Lung (tissue), 17 donors: ENCODE measurements at places on chromosomes 6 and 20. TPM values are rescaled to one million over a fixed set of nuclear protein-coding genes. Genes with fewer than 3 reads are reported as not detected.

DNA sequence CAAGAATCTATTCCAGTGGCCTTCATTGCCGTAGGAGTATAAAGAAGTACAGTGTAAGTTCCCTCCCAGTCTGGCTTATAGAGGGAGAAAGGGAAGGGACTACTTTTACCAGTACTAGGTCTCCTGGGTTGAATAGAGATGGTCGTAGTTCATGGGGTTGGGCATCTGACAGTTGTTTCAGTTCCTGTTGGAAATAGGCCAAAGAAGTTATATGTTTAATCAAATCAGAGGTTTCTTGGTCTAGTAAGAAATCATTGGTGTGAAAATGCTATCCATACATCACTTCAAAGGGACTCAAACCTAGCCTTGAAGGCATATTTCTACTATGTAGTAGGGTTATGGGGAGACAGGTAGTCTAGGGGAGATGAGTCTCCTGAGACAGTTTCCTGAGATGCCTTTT is 45.6 kb upstream of the MAN1A1 start:
- no peak overlapping the region for H3K27ac ChIP-seq
- no peak for DNase-seq
- H3K4me1 ChIP-seq, result no peaks in the 10 kb centered on the region
- no peak overlapping the region for H3K4me3 ChIP-seq

The TSBP1 gene
- not detected for total RNA-seq

The CDH26 gene
- total RNA-seq, result 11.3 TPM

DNA sequence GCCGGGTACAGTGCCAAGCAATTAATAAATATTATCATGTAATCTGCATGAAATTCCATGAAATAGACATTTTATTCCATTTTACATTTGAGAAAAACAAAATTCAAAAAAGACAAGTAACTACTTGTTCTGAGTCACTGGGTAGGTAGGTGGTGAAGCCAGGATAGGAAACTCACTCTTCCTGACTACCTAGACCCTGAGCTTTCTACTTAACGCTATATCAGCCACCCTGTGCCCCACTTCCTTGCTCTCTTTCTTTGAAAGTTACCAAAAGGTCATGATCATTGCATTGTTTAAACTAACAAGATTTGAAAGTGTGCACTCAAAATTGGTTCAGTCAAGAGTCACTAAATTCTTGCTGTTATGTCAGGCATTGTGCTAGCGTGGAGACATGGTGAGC is 235.7 kb downstream of the CD83 start:
- H3K4me1 ChIP-seq, result peaks cover 7% of the 10 kb centered on the region
- no peak overlapping the region for H3K27ac ChIP-seq
- H3K36me3 ChIP-seq, result no peaks in the 10 kb centered on the region
- DNase-seq, result no peak

- peaks cover 6% of the 10 kb centered on the region for H3K36me3 ChIP-seq
- no peak overlapping the region for H3K4me3 ChIP-seq
- H3K4me1 ChIP-seq, result peaks cover 9% of the 10 kb centered on the region
- no peak for DNase-seq
- no peak overlapping the region for H3K27ac ChIP-seq
These were observed 103.8 kb downstream of the BACH2 start for GRCh38 chr6:90192857-90193256.

The MYMX gene
- not detected for total RNA-seq

The APOBEC2 gene
- 0.51 TPM for total RNA-seq

The DDRGK1 gene
- total RNA-seq, result 95.1 TPM

DNA sequence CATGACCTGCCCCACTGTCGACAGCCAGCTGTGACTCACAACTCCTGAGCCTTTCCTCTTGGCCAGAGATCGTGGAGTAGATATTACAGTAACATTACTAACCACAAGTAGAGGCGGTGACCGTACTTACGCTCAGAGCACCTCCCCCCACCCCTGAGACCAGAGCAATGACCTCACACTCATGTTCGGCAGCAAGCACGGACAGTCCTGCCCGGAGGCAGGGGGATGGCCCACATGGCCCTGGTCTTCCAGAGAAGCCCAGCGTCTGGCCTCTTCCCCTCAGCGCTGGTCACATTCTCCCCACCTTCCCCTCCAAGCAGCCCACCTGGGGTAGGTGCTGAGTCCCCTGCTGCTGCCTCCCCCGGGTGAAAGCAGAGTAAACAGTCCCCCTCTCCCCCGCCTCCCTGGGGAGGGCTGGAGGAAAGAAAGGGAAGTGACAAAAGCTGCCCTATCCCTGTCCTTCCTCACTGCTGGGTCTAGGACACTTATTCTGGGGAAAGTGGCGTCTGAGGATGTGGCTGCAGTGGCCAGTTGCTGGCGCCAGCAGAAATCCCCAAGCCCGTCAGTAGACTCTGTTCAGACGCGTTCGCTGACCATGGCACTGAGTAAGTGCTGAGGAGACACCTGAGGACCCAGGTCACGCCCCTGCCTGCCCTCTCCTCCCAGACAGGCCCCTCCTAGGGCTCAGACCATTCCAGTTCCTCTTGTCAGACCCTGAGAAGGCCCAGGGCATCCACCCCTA is 68.5 kb downstream of the MRPL14 start:
- peaks cover 21% of the 10 kb centered on the region for H3K4me1 ChIP-seq
- no peaks in the 10 kb centered on the region for H3K27me3 ChIP-seq
- H3K4me3 ChIP-seq, result no peak overlapping the region
- H3K27ac ChIP-seq, result peak overlapping the region; percentile 51

- H3K27me3 ChIP-seq, result no peaks in the 10 kb centered on the region
- no peak overlapping the region for H3K4me3 ChIP-seq
- H3K4me1 ChIP-seq, result no peaks in the 10 kb centered on the region
- H3K36me3 ChIP-seq, result no peaks in the 10 kb centered on the region
- no peak for DNase-seq
These were observed 46.6 kb downstream of the VTA1 start for GRCh38 chr6:142193621-142194020.

The CCDC170 gene
- total RNA-seq, result 24.1 TPM

The BPIFB2 gene
- 3.0 TPM for total RNA-seq

GRCh38 chr6:71033890-71034289 is 77.0 kb upstream of the B3GAT2 start:
- no peak for DNase-seq
- peaks cover 18% of the 10 kb centered on the region for H3K4me1 ChIP-seq
- no peak overlapping the region for H3K27ac ChIP-seq
- H3K27me3 ChIP-seq, result no peaks in the 10 kb centered on the region
- H3K4me3 ChIP-seq, result no peak overlapping the region

DNA sequence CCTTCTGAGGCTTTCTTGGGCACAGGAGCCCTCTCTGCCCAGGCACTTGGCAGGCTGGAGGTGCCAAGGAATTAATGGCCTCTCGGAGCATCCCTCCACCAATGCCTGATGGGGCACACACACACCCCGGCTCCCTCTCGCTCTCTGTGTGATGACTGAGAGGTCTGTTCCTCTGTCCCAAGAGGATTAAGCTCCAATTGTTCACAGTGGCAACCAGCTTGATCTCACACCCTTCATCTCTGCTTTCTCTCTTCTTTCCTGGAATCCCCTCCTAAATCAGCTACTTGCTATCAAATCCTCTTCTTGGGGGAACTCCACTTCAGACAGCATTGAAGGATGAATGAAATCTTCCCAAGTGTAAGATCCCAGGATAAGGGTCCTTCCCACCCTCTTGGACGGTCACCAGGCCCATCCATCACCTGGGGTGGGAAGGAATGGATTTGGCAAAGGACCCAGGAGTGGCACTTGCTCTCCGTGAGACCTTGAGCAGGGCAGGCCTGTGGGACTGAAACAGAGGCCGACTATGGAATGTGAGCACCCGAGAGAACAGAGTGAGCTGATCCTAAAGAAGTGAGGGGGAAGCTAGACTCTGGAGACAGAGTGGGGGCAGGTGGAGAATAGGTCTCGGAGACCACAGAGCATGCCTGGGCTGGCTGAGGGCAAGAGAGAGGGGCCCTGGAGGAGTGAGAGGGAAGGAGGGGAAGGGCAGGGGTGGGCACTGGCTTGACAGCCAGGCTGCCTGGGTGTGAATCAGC is 93.6 kb downstream of the GRM4 start:
- no peaks in the 10 kb centered on the region for H3K27me3 ChIP-seq
- H3K4me1 ChIP-seq, result peaks cover 3% of the 10 kb centered on the region
- no peaks in the 10 kb centered on the region for H3K36me3 ChIP-seq
- H3K4me3 ChIP-seq, result no peak overlapping the region
- H3K27ac ChIP-seq, result no peak overlapping the region
- no peak for DNase-seq

The STMN3 gene
- total RNA-seq, result 15.8 TPM

The DNAAF9 gene
- 26.1 TPM for total RNA-seq

- H3K27ac ChIP-seq, result no peak overlapping the region
- H3K27me3 ChIP-seq, result no peaks in the 10 kb centered on the region
- DNase-seq, result no peak
- no peak overlapping the region for H3K4me3 ChIP-seq
- H3K4me1 ChIP-seq, result no peaks in the 10 kb centered on the region
These were observed 425.5 kb downstream of the CBLN4 start for GRCh38 chr20:55579802-55580201.

The CRISP2 gene
- 4.0 TPM for total RNA-seq

DNA sequence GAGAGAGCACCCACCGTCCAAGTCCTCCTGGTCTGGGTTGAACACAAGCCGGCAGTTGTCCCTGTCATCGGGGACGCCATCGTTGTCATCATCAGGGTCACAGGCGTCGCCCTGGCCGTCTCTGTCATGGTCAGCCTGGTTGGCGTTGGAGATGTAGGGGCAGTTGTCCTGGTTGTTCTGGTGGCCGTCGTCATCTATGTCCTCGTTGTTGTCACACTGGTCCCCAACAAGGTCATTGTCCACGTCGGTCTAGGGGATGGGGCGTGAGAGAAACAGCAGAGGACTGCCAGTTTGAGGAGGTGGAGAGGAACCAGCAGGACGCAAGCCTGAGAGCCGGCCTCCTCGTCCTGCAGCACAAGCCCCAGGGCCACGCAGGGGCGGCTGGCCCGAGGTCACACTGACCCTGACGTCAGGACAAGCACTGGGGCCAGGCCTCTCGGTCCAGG is 28.5 kb downstream of the THBS2 start:
- no peaks in the 10 kb centered on the region for H3K36me3 ChIP-seq
- no peak overlapping the region for H3K27ac ChIP-seq
- H3K27me3 ChIP-seq, result no peaks in the 10 kb centered on the region
- no peaks in the 10 kb centered on the region for H3K4me1 ChIP-seq
- DNase-seq, result no peak

DNA sequence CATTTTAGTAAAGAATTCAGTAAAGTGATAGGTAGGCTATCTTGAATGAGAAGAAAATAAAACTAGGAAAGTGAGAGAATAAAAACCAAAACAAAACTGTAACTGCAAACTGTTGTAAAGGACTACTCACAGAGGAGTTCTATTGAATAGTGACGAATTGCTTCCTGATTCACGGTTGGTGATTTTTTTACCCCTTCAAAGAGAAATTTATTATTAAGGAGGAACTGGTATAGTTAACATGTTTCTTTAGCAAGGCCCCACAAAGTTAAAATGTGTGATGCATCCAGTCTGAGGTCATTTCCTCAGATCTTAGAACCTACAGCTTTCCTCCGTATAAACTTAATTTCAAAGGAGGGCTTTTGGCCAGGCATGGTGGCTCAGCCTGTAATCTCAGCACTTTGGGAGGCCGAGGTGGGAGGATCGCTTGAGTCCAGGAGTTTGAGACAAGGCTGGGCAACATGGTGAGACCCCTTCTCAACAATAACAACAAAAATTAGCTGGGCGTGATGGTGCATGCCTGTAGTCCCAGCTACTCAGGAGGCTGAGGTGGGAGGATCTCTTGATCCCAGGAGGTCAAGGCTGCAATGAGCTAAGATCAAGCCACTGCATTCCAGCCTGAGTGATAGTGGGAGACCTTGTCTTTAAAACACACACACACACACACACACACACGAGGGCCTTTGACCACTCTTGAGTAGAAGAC is 8.3 kb downstream of the PRDM1 start:
- H3K36me3 ChIP-seq, result no peaks in the 10 kb centered on the region
- H3K27ac ChIP-seq, result no peak overlapping the region
- DNase-seq, result no peak
- H3K4me1 ChIP-seq, result peaks cover 11% of the 10 kb centered on the region
- H3K27me3 ChIP-seq, result peaks cover 66% of the 10 kb centered on the region
- no peak overlapping the region for H3K4me3 ChIP-seq

GRCh38 chr6:116200619-116201249 is 53.1 kb downstream of the TSPYL4 start:
- no peak overlapping the region for H3K27ac ChIP-seq
- no peaks in the 10 kb centered on the region for H3K27me3 ChIP-seq
- no peak overlapping the region for H3K4me3 ChIP-seq
- peaks cover 41% of the 10 kb centered on the region for H3K4me1 ChIP-seq
- DNase-seq, result no peak

GRCh38 chr20:1618479-1618878 is 1.3 kb downstream of the SIRPB1 start:
- peaks cover 6% of the 10 kb centered on the region for H3K27me3 ChIP-seq
- no peak for DNase-seq
- H3K4me3 ChIP-seq, result no peak overlapping the region
- no peaks in the 10 kb centered on the region for H3K4me1 ChIP-seq
- H3K36me3 ChIP-seq, result no peaks in the 10 kb centered on the region
- H3K27ac ChIP-seq, result no peak overlapping the region

- no peak overlapping the region for H3K4me3 ChIP-seq
- H3K4me1 ChIP-seq, result no peaks in the 10 kb centered on the region
- H3K27me3 ChIP-seq, result no peaks in the 10 kb centered on the region
- no peak overlapping the region for H3K27ac ChIP-seq
- H3K36me3 ChIP-seq, result no peaks in the 10 kb centered on the region
These were observed 468.2 kb downstream of the PKHD1 start for GRCh38 chr6:51619042-51619799.

- no peaks in the 10 kb centered on the region for H3K27me3 ChIP-seq
- DNase-seq, result no peak
These were observed 157.3 kb downstream of the SYCP2 start for GRCh38 chr20:59776059-59776603.

The ARMH2 gene
- total RNA-seq, result 3.2 TPM

The SSTR4 gene
- not detected for total RNA-seq

DNA sequence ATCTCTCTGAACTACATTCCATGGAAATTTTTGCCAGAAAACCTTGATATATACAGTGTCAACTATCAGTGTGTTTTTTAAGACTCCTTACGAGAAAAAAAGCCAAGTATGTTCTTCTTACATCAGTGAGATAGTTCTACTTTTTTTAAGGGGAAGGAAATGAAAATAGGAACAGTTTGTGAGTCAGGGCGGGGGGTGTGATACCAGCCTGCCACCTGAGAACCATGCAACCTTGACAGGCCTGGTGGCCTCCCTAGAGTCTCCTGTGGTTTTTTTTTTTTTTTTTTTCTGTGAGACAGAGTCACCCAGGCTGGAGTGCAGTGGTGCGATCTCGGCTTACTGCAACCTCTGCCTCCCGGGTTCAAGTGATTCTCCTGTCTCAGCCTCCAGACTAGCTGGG is 96.3 kb upstream of the GCM1 start:
- no peak overlapping the region for H3K27ac ChIP-seq
- H3K27me3 ChIP-seq, result no peaks in the 10 kb centered on the region
- no peaks in the 10 kb centered on the region for H3K4me1 ChIP-seq
- DNase-seq, result no peak

The ELOVL2 gene
- 2.8 TPM for total RNA-seq

The CFAP61 gene
- total RNA-seq, result 10.7 TPM

The KCNS1 gene
- 2.0 TPM for total RNA-seq

- no peak overlapping the region for H3K4me3 ChIP-seq
- no peak overlapping the region for H3K27ac ChIP-seq
- no peaks in the 10 kb centered on the region for H3K4me1 ChIP-seq
- no peak for DNase-seq
- no peaks in the 10 kb centered on the region for H3K27me3 ChIP-seq
These were observed 43.0 kb downstream of the BANF2 start for GRCh38 chr20:17742731-17743130.

The NMBR gene
- 0.23 TPM for total RNA-seq
